ENCODE measurements at places on chromosomes 1 and 21.

GRCh38 chr1:43587594-43587993 is 56.9 kb downstream of the PTPRF start:
- DNase-seq = no peak

DNA sequence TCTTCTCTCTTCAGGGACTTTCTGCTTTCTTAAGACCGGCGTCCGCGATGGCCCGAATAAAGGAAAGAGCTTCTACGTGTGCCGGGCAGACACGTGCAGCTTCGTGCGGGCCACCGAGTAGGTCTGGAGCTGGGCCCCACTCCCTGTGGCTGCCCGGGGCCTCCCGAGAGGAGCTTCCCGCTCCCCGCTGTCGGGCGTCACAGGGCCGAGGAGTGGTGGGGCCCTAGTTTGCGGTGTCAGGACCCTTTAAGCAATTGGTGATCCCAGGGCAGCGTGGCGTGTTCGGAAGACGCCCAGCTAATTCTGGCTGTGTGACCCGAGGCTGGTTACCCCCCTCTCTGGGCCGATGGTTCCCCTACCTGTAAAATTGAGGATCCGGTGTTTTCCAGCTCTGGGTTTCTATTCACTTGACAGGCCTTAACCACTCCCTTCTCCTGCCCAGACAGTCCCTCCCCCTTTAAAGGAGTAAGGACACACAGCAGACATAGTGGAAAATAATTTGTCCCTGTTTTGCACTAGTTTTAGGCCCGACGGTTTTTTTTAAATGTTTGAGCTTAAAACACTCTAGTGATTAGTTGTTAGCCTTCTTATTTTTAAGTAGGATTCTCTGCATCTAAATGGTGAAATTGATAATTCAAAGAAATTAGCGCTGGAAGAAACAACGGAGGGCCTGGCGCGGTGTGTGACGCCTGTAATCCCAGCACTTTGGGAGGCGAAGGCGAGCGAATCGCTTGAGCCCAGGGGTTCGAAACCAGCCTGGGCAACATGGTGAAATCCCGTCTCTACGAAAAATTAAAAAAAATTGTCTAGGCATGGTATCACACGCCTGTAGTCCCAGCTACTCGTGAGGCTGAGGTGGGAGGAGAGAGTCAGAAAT is 553 bp downstream of the TTF2 start:
- DNase-seq = no peak

- DNase-seq = no peak
Observed at GRCh38 chr1:56399326-56399725, 180.0 kb downstream of the PLPP3 start.

- no peak for DNase-seq
Observed at GRCh38 chr1:228530951-228531731, 44.0 kb downstream of the RNF187 start.

- no peak for DNase-seq
Observed at GRCh38 chr1:71882226-71882625, 400.1 kb downstream of the NEGR1 start.

- no peak for DNase-seq
Observed at GRCh38 chr1:92461364-92462097, 25.2 kb downstream of the GFI1 start.

- no peak for DNase-seq
Observed at GRCh38 chr1:50332941-50333594, 90.2 kb downstream of the DMRTA2 start.

GRCh38 chr1:233668725-233669294 is 54.9 kb downstream of the KCNK1 start:
- DNase-seq = no peak

GRCh38 chr1:42992054-42992571 is 33.4 kb upstream of the SLC2A1 start:
- DNase-seq = no peak

- DNase-seq = no peak
Observed at GRCh38 chr1:20555758-20556120, 3.4 kb downstream of the FAM43B start.

DNA sequence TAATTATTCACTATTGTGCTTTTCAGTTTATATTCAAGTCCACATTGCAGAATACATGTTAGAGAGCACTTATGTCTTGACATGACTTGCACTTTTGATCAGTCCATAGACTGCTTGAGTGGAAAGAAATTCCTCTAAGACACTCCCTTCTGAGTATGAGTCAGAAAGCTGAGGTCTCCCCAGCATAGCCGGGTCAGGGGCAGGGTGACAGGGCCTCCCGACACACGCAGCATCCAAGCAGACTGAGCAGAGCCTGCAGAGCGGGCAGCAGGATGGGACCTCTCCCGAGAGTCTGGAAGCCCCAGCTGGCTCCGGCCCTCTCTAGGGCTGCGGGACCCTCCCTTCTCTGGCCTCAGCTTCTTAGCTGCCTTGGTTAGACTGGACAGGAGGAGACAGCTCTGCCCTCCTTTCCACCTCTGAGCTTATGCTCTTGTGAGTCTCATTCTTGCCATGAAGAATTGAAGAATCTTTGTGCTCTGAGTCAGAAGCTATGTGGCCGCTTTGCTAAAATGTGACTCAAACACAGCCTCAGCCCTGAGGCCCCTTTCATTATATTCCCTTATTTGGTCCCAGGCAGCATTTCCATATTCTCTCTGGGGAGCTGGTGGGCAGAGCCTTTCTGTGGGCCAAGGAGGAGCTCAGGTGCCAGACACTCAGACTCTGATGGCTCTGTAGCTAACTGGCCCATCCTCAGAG is 11.2 kb upstream of the CAPN2 start:
- DNase-seq = no peak

DNA sequence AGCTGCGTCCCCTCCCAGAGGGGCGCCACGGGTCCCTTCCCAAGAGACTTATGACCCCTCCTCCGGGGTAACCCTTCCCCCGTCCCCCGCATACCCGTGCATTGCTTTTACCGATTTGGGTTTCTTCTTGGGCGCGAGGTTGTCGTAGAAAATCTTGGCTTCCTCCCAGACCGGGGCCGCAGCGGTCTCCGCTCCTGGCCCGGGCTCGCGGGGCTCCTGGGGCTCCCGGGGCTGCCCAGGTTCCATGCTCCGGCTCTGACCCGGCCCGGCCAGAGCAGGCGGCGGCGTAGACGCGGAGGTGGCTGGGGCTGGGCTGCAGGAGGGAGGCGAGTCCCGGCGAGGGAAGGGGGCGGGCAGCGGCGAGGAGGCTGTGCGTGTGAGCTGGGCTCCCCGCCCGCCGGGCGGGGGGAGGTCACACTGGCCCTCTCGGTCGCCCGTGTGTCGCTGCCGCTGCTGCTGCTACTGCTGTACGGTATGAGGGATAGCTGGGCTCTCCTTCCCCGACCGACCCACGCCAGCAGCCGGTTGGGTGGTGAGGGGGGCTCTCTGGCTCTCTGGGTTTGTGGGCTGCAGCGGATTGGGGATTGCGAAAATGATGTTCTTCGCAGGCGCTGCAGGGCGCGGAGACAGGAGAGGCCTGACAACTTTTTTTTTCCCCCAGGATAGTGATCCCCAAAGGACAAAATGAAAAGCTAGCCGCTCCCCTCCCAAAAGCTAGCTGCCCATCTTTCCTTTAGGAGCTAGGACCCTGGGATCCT is at the start of gene NT5C1A:
NT5C1A (minus strand) TSS at position 315 of the 758 bp plus-strand sequence; CDS start at position 246, 69 bp downstream.
- no peak for DNase-seq

DNA sequence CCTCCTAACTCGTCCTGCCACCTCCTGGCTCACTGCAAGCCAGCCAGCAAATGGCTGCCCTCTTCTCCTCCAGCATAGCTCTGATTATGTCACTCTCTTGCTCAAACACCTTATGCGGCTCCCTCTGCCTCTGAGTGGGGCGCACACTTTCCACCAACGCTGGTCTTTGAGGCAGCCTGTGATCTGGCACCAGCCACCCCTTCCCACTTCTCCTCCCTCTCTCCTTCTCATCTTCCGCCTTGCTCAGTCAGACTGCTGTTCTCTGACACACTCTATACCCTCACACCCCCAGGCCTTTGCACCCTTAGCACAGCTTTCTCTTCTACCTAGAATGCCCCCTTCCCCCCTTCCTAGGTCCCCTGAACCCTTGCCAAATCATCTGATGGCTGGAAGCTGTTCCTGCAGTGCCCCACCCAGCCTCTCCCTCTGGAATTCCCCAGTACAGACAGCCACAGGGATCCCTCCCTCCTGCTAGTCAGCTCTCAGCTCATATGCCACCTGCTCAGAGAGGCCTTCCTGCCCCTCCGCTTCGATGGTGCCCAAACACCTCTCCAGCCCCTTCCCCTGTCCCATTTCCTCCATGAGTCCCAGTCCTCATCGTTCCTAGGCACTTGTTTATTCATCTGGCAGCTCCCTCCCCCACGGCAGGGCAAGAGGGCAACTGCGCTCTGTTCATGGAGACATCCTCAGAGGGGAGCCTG is 21.7 kb upstream of the PEF1 start:
- no peak for DNase-seq

GRCh38 chr1:185360714-185361113 is 43.7 kb upstream of the IVNS1ABP start:
- DNase-seq = no peak

- no peak for DNase-seq
Observed at GRCh38 chr1:43506233-43506632, 24.4 kb upstream of the PTPRF start.

- no peak for DNase-seq
Observed at GRCh38 chr1:25210728-25211127, 21.6 kb downstream of the SYF2 start.

DNA sequence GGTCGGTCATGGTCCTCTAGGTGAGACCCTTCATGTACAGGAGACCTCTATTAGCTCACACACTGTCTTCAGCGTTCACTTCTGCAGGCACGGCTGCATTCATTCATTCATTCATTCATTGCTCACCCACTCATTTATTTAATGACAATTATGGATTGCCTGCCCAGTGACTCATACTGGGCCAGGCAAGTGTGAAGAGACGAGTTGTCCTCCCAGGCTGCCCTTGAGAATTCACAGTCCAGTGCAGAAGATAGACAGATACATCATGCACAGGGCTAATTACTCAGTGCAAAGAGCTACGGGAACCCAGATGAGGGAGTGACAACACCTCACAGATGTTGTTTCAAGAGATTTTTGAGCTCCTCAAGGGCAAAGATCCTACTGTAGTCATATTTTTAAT is 248.4 kb downstream of the TNR start:
- no peak for DNase-seq

DNA sequence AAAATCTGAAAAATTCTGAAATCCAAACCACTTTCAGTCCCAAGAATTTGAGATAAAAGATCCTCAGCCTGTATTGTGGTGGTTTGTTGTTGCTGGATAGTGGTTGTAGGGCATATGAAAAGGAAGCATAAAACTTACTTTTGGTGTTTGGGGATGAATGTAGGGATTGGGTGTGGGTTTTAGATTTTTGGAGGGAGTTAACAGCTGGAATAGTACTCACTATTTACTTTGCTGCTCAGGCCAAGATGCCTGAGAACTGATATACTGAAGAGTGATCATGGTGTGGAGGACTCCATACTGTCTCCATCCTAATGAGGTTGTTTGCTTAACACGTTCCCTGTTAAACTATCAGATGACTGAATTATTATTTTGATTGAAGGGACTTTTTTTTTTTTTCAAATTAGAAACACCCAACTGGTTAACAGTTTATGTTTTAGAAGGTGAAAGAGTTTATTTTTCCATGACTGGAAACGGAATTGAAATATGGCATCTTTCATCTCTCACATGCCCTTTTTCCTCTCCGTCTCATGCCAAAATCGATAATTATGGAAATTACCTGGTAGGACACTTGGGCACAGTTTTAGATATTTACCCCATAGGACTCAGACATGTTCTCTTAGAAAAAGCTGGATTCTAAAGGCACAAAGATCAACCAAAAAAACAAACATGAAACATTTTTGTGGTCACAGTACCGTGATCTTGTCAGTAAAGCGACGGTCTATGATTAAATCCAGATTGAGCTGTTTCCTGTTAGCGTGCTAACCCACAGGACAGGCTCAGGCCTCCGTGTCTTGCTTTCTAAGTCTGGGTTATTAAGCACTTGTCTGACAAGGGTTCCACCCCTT is 37.3 kb downstream of the RGL1 start:
- no peak for DNase-seq

DNA sequence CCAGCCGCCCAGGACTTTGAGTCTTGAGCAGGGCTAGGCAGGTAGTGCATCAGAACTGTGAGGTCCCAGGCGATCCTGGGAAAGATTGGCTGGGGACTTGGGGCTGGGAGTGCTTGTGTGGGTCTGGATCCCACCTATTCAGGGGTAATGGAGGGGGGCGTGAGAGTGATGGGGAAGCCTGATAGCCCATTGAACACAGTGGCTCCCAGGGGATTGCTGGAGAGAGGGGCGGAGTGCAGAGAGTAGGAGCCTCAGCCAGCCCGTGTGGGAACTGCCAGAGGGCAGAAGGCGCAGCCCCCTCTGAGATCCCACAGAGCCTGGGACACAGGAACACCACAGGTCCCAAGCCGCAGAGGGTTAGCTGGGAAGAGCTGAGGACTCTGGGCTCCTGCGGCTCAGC is 19.3 kb upstream of the PDZK1IP1 start:
- no peak for DNase-seq

- DNase-seq = no peak
Observed at GRCh38 chr1:58456470-58456869, 90.1 kb downstream of the OMA1 start.

DNA sequence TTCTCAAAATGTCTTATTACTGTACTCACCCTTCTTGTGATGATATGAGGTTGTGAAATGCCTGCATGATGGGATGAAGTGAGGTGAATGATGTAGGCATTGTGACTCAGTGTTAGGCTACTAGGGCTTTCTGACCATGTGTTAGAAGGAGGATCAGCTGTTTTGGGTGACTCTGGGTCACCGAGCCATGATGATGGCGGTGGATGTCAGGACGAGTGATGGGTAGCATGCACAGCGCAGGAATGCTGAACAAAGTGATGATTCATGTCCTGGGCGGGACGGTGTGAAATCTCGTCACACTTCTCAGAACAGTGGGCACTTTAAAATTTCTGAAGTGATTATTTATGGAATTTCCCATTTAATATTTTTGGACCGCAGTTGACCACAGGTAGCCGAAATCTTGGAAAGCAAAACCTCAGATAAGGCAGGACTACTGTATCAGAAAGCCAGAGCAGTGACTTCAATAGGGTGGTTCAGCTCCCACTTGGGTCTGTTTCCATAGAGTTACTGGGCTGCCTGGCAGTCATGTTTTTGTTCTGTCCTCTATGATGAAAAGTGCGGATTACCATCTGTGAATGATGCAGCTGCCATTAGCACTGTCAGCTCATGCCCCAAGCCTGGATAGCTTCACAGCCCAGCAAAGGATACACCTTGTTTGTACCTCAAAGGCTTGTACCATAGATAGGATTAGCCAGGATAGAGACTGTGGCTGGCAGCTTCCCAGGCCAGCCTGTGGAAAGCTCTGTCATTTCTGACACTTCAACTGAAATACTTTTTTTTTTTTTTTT is 26.6 kb downstream of the IL6R start:
- DNase-seq = no peak
